ENCODE measurements at places on chromosomes 12 and 14.

DNA sequence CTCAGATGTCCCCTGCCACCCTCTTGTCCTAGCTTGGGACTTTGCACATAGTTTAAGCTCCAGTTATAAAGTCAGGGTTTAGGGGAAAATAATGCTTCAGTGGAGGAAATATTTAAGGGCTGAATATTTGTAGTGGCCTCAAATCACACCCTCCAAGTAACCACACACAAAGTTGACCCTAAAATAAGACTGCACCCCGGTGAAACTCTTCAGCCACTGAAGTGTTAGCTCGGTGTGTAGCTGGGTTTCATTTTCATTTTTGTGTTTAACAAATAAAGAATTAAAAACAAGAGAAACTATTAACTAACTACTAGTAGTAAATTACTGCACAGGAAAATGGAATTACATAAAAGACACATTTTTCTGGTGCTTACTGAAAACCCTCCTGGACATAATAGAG, 14.8 kb upstream of the BCL11B start:
- no peak for DNase-seq

- peak; percentile 39 for DNase-seq
Observed at GRCh38 chr14:103104654-103105452, 10.3 kb downstream of the EXOC3L4 start.

DNA sequence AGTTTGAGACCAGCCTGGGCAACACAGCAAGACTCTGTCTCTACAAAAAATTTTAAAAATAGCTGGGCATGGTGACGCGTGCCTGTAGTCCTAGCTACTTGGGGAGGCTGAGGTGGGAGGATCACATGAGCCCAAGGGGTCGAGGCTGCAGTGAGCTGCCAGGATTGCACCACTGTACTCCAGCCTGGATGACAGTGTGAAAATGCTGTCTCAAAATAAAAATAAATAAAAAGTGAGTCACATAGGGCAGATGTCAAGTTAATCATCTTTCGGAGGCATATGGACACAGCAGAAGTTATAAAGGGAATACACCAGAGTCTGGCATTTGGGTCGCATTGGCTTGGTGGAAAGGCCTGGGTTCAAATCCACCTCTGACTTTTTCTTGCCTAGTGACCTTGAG, 92.7 kb downstream of the PHETA1 start:
- DNase-seq: peak; percentile 25

DNA sequence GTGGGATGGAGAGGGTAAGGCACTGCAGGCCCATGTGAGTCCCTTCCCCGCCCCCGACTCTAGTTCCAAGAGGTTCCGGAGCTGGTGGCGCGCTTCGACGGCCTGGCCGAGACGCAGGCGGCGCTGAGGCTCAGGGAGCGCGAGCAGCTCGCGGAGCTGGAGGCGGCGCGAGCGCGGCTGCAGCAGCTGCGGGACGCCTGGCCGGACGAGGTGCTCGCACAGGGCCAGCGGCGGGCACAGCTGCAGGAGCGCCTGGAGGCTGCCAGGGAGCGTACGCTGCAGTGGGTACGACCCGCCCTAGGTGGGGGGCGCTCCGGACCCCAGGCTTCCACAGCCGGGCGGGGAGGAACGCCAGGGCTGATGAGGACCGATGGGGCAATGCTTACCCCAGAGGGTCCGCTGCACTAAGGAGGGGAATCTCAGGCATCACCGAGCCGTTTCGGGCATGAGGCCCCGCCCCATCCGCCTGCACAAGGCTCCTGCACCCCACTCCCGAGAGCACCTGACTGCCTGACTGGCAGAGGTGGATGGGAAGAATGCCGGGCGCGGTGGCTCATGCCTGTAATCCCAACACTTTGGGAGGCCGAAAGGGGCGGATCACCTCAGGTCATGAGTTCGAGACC, 4.9 kb downstream of the CFAP73 start:
- DNase-seq: peak; percentile 16

- no peak for DNase-seq
Observed at GRCh38 chr12:55037351-55037987, 17.7 kb downstream of the NEUROD4 start.

GRCh38 chr12:109307051-109307450, 2.0 kb downstream of the FOXN4 start:
- DNase-seq: no peak

DNA sequence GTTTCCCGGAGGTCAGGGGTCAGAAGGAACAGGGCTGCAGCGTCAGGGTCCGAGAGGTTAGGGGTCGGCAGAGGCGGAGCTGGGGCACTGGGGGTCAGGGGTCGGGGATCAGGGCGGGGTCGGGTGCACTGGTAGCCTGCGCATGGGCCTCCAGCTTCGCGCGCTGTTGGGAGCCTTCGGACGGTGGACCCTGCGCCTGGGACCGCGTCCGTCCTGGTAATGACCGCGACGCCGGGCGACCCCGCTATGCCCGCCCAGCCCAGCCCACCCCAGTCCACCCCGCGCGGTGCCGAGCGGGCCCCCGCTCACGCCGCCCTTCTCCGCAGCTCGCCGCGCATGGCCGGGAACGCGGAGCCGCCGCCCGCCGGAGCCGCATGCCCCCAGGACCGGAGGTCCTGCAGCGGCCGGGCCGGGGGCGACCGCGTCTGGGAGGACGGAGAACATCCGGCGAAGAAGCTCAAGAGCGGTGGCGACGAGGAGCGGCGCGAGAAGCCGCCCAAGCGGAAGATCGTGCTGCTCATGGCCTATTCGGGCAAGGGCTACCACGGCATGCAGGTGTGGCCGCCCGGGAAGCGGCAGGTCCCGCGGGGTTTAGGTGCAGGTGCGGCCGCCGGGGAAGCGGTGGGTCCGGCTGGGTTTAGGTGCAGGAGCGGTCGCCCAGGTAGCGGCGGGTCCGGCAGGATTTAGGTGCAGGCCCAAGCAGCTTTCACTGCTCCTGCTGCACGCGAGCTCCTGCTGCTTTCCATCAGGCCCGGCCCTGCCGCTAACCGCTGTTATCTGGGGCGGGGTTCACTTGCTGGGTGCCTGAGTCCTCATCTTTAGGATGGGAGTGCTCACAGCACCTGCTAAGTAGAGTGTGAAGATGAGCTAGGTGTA, 743 bp downstream of the PUS1 start:
- DNase-seq: peak; percentile 33

Measured in EL (cell line).